Right kidney (tissue), 9 donors: ENCODE measurements at places on chromosomes 12 and 14.

DNA sequence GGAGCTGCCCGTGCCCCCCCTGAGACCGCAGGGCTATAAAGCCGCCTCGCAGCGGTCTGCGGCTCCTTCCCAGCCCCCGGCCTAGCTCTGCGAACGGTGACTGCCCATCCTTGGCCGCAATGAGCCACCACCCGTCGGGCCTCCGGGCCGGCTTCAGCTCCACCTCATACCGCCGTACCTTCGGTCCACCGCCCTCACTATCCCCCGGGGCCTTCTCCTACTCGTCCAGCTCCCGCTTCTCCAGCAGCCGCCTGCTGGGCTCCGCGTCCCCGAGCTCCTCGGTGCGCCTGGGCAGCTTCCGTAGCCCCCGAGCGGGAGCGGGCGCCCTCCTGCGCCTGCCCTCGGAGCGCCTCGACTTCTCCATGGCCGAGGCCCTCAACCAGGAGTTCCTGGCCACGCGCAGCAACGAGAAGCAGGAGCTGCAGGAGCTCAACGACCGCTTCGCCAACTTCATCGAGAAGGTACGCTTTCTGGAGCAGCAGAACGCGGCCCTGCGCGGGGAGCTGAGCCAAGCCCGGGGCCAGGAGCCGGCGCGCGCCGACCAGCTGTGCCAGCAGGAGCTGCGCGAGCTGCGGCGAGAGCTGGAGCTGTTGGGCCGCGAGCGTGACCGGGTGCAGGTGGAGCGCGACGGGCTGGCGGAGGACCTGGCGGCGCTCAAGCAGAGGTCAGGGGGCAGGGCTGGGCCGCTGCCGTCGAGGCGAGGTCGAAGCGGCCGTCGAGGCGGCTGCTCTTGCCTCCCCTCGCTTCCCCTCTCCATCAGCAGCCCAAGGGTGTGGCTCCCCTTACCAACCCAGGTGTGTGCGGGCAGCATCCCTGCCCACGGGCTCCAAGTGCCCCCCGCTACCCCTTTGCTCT is at the start of gene PRPH:
PRPH (plus strand) TSS at position 66 of the 855 bp plus-strand sequence; CDS start at position 120, 54 bp downstream.
- DNase-seq, result peak; percentile 70

DNA sequence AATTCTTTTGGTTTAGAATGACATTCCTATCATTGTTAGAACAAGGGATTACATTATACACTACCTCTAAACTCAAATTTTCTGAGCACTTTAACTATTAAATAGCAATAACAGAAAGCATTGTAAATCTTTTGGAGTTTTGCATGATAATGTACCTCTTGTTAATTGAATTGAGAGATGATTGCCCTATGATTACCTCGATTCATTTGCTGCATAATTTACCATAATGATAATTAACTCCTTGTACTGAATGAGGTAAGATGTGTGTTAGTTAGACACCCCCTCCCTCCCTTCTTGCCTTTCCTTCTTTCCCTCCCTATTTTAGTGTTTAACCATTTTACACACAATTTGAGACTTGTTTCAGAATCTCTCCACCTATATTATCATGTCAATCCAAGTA is 469.2 kb downstream of the DIO2 start:
- DNase-seq, result no peak

GRCh38 chr12:80643961-80644360 is 63.5 kb upstream of the MYF6 start:
- no peak for DNase-seq

DNA sequence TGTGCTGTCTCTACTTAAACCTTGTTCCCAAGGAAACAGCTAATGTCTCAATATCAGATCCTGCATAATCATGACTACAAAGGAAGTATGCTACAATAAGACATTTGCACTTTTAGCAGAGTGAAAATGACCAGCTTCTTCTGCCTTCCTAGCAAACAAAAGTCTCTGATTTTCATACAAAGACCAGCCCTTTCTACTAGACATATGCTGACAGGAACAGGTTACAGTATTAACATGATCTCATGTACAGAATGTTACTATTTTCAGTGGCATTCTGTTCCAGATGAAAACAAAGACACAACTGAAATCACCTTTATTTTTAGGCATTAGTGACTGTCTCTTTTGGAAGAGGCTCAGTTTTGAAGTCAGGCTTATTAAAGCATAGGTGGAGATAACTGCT is 228.6 kb downstream of the MED13L start:
- no peak for DNase-seq

DNA sequence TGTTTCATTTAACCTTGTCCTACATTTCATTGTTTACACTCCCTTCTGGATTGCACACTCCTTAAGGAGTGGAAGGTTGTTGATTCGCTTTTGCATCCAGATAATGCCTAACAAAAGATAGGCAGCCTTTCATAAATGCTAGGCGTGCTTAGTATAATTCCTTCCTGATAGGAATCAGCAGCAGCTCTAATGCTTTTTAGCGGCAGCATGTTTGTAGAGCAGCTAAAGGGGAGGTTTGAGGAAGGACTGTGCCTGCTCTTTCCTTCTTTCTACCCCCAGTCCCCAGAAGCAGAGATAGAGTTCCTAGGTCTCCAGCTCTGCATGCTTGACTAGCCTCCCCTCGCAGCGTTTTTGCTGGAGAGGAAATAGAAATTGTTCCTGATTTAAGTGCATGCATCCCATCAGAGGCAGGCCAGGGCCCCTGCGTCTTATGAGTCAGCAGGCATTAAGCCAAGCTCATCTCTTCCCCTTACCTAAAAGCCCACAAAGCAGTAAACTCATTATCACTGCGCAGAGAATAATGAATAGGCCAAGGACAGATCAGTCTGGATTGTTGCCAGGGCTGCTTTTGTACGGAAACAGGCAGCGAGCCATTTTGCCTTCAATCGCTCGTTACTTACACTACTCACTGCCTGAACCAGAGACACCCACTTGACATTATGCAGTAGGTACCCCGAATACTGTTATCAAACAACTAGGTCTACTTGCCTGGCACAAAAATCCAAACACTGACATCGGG is 14.0 kb upstream of the TBPL2 start:
- no peak for DNase-seq

GRCh38 chr12:116244474-116245090 is 32.9 kb downstream of the MED13L start:
- no peak for DNase-seq

DNA sequence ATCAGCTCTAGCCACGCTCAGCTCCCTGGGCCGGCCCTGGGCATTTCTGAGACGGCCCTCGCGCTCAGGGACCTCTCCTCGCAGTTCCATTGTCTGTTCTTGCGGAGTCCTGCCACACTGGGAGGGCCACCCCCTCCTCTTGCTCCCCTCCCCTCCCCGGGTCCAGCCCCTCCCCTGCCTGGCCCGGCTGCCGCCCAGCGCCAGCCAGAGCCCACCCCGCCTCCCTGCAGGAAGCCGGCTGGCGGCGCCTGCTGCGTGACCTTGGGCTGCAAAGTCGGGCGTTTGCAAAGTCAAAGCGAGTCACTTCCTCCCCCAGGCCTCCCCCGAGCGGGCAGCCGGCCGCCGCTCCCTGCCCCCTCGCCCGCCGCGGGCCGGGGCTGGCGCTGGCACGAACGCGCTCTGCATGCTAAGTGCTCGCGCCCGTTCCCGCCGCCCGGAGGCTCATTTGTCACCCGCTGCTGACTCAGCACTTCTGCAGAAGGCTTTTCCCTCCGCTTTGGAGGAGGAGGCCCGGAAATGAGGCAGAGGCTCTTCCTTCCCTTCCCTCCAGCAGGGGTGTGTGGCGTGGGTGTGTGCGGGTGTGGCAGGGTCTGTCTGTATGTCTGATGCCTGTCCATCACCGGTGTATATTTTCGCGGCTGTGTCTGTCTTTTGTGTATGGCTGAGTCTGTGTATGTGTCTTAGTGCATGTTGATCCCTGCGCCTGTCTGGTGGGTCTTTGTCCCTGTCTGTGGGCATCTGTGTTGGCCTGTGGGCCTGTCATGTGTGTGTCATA is 72.0 kb downstream of the IRF2BPL start:
- DNase-seq, result peak; percentile 90

DNA sequence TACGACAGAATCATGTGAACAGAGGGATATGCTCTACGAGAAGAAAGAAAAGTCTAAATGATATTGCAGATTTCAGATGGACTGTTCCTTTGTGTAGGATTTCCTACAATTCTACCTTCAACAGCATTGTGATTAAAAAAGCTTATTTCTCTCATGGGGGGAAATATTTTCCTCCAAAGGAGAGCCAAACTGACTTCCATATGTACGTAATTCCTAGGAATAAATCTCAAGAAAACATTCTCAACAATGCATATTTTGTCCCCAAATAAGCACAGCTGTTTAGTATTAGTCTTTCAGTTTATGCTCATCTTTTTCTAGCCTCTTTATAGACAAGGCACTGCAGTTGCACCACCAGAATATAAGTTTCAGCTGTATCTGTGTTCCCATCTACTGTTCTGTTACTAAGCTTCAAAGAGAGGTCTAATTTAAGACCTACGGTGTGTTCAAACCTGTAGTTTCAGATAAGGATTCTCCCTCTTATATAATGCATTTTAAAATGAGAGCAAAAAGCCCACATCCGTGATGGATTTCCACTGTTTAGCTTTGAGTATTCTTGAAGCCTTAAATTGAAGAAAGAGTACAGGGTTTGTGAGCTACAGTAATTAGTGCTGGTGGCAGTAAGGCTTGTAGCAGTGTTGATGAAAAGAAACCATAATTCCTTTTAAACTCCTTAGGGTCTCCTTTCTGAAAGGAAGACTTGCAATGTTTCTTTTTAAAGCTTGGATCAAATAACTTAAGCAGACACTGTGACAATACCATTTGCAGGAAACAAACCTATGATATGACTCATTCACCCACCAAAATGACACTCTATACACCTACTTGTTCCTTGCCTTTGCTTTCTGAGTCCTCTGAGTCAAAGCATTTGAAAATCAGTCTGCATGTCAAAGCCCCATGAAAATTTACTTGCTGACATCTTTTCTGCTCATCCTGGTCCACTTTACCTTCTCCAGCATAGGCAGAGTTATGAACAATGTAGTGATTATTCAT is 754.1 kb downstream of the NOVA1 start:
- no peak for DNase-seq

DNA sequence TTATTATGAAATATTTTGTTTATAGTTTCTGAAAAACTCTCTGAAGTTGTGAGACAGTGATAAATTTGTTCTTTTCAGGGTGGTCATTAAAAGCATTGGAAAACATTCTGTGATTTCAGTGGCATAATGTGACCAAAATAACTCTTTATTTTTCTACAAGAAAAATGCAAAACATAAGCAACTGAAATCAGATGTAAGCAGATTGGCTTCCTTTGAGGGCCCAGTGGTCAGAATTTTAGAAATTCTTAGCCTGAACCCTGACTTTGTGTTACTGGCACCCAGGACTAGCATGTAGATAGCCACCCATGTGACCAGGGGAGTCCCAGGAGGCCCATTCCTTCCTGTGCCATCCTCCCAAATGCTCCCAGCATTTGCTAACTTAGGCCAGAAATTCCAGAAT is 145.6 kb upstream of the SLC38A2 start:
- no peak for DNase-seq

DNA sequence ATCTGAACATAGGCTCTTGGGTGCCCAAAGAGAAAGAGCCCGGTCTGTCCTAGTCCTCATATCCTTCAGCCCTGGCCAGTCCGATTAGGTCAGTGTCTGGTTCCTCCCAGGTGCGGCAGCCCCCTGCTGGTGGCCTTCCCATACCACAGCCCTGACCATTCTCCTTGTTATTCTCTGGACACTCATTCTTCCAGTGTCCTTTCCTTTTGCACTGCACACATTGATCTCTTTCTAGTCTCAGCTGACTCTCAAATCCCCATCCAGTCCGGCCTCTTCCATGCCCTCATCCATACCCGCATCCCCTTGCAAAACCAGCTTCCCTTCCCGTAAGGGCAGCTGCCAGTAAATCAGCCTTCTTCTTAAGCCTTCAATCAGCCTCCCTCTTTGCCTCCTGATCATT is 1316.3 kb downstream of the TMEM121 start:
- no peak for DNase-seq

DNA sequence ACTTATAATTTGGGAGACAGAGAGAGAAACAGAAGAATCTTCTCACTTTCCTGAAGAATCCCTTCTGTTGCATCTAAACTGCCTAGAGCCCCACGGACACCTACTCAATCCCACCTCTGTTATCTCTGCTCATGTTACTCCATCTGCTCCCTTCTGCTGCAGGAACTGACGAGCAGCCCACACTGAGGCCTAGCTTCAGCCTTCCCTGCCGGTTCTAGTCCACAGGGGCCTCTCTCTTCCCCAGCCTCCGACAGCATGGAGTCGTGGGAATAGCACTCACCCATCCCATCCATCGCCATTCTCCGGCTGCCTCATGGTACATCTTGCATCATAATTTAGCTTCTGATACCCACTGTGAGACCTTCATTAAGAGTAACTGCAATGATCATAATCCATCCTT is 4.0 kb downstream of the RAB15 start:
- no peak for DNase-seq

DNA sequence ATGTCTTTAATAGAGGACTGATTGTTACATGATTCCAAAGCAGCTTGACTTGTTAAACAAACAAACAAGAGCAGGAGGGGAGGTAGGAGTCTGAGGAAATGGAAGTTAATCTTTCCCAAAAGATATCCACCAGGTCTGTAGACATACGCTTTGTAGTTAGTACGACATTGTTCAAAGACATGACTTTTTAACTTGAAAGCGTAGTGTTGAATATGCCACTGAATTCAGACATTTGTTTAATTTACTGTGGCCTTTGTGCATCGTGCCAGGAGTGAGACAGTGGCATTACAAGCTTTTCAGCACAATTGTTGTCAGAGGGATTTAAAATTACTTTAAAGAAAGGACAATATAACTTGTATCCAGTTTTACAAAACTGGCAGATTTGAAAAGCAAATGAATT is 53.0 kb downstream of the SAV1 start:
- no peak for DNase-seq
